ENCODE measurements at places on chromosomes 6 and 20. TPM values are rescaled to one million over a fixed set of nuclear protein-coding genes. Genes with fewer than 3 reads are reported as not detected.

DNA sequence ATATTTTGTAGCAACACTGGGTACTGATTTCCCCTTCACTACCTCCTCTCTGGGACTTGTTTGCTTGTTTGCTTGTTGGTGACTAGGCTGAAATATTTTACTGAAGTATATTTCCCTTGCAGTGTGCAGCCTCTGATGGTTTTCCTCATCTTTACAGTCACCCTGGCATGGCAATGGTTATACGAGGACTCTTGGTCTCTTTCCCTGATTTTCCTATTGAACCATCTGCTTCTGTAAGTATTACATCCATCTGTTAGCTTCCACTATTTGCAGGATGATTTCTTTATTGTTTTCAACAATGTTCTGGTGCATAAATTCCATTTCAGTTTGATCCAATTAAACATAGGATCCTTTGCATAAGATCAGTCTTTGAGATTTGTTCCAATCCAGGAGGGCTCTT lies 465.1 kb downstream of the MEI4 start:
- DNase-seq: no peak

DNA sequence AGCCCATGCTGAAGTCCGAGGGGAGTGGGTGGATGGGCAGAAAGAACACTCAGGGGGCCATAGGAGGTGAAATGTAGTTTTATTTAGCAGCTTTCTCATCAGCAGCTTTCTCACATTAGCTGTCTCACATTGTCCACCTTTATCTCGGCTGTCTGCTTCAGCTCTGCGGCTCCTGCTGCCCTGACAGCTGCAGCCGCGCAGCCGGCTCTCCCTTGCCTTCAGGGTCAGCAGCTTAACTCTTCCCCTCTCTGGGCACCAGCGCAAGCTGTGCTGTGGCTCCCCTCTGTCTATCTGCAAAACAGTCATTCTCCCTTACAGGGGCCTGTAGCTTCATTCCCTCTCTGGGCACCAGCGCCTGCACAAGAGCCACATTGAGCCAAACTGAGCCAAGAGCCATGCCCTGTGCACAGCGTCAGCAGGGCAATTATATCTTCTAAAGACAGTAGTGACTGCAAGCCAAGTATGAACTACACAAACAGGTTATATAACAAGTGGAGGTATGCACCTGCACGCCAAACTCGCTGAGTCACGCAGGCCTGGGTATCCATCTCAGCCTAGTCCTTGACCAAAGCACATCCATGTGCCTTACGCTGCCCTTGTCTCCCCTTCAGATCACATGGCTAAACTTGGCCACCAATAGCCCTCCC lies 198.8 kb downstream of the EYA2 start:
- DNase-seq: no peak

DNA sequence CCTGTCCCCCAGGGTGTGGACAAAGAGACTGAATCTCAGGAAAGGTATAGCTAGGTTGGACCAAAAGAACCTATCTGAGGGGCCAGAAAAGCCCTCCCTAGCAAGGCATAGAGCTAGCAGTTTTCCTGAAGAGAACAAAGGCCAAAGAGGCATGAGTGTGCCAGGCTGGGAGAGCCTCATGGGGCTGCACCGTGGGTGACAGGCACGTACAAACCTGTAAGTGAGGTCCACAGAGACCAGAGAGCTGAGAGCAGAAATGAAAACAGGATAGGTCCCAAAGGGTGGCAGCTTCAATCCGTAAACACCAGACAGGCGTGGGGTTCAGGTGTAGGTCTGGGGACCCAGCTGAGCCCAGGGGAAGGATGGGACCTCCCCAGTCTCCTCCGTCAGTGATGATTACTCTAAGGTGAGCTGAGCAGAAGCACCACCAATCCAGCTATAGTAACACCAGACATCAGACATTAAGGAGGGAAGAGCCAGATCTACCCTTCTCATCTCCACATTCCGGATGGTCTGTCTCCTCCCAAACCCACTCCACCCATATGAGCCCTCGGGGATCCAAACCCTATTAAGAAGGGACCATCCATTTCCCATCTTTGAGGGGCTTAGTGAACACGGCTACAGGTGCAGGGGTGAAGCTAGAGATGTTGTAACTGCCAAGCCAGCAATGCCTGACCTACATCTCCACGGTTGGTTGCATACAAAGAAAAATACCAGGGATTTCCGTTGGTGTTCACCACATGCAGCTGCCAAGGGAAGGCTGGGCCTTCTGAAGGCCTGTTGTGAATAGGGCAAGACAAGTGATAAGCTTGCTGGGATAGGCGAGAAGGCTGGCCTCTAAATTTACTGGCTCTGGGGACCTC lies 38.3 kb downstream of the BCL2L1 start:
- no peak for DNase-seq

DNA sequence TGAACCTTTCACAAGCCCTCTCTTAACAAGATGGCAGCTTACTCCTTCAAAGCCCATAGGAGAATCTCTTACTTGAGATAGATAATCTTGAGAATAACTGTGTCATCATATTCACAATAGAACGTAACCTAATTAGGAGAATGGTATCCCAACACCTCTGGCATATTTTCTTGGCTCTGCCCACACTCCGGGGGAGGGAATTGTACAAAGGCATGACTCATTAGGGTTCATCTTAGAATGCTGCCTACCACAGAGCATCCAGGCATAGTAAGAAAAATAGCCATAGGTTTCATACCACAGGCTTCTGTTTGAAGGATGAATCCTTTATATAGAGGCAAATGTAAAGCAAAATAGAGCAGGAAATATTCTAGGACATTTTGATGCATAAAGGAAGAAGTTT lies 1100.6 kb upstream of the CITED2 start:
- no peak for DNase-seq

DNA sequence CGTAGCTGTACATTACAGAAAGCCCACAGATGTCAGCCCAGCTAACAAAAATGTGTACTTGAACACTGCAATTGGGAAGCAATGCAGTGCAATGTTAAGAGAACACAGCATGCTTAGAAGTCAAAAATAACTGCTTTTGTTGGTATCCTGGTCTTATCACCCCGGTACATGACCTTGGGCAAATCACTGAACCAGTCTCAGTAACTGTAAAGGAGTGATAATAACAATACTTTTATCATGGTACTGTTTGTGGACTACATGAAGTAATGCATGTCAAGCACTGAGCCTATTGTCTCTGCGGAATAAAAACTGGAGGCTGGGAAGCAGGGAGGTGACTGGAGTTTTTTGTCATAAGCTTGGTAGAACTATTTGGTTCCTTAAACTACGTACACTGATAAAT lies 44.7 kb upstream of the SPDEF start:
- DNase-seq: no peak

TUBB2B gene
- 6.9 TPM for polyA plus RNA-seq

All from right lung (tissue), 10 donors.